ENCODE measurements at places on chromosomes 1 and 21.

DNA sequence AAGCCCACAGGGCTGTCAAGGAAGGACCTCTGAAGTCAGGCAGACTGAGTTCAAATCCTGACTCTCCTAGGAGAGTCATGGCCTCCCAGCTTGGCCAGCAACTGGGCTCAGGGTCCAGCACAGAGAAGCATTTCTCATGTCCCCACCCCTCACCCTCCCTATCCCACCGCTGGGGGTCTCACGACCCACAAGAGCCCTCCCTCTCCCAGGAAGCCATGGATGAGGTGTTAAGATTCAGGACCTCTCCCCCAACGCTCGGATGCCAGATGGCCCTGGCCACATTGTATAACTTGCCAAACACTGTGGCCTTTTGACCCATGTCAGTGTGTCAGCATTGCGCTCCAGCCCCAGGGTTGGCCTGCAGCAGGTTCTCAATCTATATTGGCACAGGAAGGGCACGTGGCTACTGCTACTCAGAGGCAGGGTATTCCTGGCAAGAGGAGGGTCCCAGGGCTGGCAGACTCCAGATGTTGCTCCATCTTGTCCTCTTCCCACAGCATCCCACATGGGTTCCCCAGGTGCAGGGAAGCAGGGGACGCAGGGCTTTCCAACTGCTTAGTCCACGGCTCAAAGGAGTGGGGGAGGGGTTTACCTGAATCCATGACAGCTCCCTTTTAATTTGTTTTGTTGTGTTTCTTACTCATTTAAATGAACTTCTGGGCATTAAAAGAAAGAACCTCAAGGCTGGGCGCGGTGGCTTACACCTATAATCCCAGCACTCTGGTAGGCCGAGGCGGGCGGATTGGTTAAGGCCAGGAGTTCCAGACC, 10.5 kb downstream of the SLC2A1 start:
- no peak for DNase-seq

DNA sequence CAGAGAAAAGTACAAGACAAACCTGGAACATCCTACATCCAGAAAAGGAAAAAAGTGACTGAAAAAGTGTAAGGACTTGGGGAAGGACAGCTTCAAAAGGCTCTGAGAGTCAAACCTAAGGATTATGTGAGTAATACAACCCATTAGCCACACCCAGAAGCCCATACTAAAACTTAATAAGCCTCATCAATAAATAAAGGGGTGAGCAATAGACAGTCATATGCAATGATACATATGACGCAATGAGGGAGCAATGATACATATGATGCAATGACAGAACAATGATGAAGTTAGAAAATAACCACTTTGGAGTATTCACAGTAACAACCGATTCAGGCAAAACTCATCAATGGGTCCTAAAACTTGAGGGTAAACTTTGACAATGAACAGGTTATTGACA, 50.1 kb downstream of the BRWD1 start:
- no peak for DNase-seq

- no peak for DNase-seq
These were observed 19.6 kb downstream of the BCL9 start for GRCh38 chr1:147560765-147561471.

GRCh38 chr1:186835448-186835847, 6.7 kb downstream of the PLA2G4A start:
- DNase-seq, result no peak

DNA sequence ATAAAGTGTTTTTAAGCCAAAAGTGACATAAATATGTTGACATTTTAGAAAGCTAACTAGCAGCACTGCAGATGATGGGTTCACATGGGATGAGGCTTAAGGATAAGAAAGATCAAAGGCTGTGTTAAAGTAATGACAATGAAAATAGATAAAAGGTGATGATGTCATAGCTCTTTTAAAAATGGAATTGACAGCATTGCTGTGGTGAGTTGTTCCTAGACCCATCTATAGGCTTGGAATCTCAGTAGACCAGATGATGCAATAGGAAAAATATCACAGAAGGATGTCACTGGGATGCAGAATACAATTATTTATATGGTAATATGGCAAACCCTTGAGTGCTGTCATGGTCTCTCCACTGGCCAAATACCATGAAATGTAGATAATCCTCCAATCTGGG, 286.0 kb downstream of the PLA2G4A start:
- no peak for DNase-seq

DNA sequence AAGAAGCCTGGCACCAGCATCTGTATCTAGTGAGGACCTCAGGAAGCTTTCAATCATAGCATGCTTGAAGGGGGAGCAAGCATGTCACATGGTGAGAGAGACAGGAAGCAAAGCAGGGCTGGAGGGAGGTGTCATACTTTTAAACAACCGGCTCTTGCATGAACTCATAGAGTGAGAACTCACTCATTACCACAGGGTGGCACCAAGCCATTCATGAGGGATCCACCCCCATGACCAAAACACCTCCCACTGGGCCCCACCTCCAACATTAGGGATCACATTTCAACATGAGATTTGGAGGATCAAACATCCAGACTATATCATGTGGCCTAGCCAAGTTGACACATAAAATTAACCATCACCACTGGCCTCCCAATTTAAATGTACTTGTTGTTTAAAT, 125.1 kb upstream of the KCND3 start:
- no peak for DNase-seq

DNA sequence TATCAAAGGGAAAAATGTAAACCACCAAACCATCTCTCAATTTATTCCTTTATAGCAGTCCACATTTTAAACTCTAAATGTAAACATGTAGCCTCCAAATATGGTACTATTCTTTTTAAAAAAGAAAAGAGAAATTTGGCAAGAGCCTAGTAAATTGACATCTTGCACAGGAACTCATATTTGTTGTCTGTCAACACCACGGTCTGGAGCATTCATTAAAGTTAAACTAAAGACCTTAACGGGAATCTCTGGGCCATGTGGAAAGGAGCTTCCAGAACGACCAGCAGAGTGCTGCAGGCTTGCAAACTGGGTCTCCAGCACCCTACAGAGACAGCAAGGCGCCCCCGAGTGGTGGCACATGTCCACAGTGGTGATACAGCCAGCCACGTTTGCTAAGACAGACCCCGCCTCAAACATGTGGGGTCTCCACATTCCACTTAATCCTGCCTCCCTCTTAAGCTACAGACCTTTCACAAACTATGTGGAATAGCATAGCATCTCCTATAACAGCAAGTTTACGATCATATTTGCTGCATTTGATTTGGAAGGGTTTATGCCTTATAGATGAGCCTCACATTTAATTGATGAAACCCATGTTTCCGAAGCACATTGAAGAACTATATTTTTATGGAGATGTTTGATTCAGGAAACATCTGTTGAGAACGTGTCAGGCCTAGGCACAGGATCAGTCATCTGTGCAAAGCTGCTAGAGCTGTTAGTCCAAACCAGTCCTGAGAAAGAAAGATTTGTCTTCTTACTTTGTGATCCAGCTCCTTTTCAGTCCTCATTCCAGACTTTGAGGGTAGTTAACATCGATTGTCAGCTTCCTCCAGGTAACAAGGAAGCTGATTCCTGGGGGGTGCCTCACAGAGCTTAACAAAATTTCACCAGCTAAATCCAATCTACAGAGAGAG, 96.4 kb upstream of the BACE2 start:
- no peak for DNase-seq

Data from eye (tissue), 1 donor.